ENCODE measurements at places on chromosomes 12 and 14. TPM values are rescaled to one million over a fixed set of nuclear protein-coding genes. Genes with fewer than 3 reads are reported as not detected.

APOLD1 gene
- total RNA-seq: 23.3 TPM

GRIN2B gene
- total RNA-seq: not detected

SCNN1A gene
- total RNA-seq: 460 TPM

GLIPR1 gene
- total RNA-seq: 6.2 TPM

DNA sequence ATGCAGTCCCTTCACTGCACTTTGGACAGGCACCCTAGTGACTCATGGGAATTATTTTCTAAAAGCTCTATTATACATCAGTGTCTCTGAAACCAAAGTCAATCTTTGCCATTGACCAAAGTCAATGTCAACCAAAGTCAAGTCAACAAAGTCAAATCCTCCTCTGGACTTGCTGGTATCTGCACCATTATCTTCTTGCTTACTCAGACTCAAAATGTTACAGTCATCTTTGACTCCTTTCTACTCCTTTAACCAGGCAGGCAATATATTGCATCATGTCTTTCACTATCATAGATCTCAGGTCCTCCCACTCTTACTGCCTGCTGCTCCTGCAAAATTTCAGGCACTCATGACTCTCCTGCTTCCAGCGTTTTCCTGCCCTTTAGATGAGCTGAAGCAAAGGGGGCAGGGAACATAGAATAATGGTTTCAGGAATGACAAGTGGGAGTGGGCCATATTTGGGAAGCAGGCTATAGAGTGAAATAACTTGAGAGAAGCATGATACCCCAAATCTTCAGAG, 39.2 kb downstream of the IGF1 start:
- H3K4me3 ChIP-seq: no peak overlapping the region
- no peak for DNase-seq
- no peaks in the 10 kb centered on the region for H3K27me3 ChIP-seq
- no peaks in the 10 kb centered on the region for H3K4me1 ChIP-seq

DNA sequence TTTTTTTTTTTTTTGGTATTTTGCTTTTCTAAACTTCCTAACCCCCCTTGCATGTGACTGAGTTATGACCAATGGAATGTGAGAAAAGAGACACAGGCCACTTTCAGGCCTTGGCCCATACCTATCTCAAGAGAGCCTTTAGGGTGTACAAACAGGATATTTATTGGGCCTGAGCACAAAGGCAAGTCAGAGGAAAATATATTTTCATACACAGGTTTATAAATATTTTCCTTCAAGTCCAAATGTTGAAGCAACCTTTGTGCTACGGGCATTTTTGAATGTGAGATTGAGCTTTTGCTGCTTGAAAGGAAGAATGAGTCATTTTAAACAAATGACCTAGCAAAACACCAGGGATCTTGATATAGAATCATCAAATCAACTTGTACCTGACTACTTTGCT, 228.6 kb upstream of the E2F7 start:
- DNase-seq: no peak
- H3K4me1 ChIP-seq: peaks cover 8% of the 10 kb centered on the region
- 0 out of 2 replicates have a peak overlapping the region, but pooled peaks have one; percentile 26 for H3K27ac ChIP-seq
- no peaks in the 10 kb centered on the region for H3K36me3 ChIP-seq

- no peaks in the 10 kb centered on the region for H3K27me3 ChIP-seq
- H3K4me1 ChIP-seq: peaks cover 45% of the 10 kb centered on the region
- H3K27ac ChIP-seq: peak overlapping the region; percentile 88
- H3K36me3 ChIP-seq: peaks cover 26% of the 10 kb centered on the region
- DNase-seq: no peak
These were observed 4.5 kb downstream of the HMGA2 start for GRCh38 chr12:65828711-65829339.

DNA sequence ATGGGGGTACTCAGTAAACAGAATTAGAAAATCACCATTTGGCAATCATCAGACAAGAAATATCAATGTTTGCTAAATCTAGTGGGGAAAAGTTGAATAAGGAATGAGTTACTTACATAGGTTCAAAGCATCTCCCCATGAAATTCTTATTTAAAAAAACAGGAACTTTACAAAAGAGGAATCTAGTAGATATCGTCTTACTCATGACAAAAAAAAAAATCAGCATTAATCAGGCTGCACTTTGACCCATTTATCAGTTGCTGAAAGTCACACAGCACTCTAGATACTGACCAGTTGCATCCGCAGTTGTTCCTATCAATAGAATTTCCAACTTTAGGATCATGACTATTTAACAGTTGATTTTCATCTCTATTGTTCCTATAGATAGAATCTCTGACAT, 5.8 kb upstream of the DICER1 start:
- no peak for DNase-seq
- H3K4me3 ChIP-seq: no peak overlapping the region
- no peak overlapping the region for H3K27ac ChIP-seq
- H3K36me3 ChIP-seq: no peaks in the 10 kb centered on the region
- H3K4me1 ChIP-seq: no peaks in the 10 kb centered on the region

GRCh38 chr14:67881225-67881624, 61.6 kb downstream of the RAD51B start:
- H3K36me3 ChIP-seq: no peaks in the 10 kb centered on the region
- no peak overlapping the region for H3K4me3 ChIP-seq
- H3K27me3 ChIP-seq: no peaks in the 10 kb centered on the region
- no peaks in the 10 kb centered on the region for H3K4me1 ChIP-seq
- DNase-seq: no peak

- no peaks in the 10 kb centered on the region for H3K36me3 ChIP-seq
- no peak for DNase-seq
- H3K4me1 ChIP-seq: no peaks in the 10 kb centered on the region
- no peak overlapping the region for H3K4me3 ChIP-seq
- no peaks in the 10 kb centered on the region for H3K27me3 ChIP-seq
These were observed 48.2 kb downstream of the MBIP start for GRCh38 chr14:36271939-36272907.

DNA sequence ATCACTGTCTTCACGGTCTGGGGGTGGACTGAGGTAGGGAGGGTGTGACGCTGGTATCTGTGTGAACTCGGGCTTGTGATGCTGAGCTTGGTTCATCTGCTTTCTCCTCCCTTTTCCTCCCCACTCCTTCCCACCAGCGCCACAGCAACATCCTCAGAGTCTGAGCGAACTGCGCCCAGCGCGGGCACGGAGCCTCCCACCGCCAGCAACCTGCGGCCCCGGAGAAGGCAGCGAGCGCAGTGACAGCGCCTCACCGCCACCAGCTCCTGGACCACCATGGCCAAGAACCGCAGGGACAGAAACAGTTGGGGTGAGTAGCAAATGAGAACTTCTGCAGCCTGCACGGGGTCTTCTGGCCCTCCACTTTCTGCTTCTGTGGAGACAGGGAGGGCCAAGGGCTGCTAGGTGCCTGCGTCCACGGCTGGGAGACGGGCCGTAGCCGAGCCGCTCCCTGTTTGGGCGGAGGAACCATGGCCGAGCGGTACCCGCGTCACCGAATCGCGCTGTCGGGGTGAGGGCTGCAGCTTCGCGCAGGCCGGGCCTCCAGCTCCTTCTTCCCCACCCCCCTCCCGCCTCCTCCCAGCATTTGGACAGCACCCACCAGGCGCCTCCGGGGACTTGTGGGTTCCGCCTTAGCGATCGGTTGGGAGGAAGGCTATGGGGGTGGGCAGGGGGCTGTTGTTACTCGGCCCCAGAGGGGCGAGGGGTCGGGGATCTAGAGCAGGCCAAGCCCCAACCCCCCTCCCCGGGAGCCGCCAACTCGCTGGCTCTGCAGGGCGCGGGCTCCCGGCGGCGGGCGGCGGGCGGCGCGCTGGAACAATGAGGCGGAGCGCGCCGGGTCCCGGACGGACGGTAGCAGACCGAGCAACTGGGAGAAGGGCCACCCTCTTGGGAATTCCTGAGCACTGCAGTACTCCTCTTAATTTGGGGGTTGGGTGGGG, at the start of gene ATL1:
ATL1 (plus strand) TSS at position 156 of the 941 bp plus-strand sequence; CDS start at position 277, 121 bp downstream.
- peak within 1 kb of the TSS; percentile 74 for H3K4me3 ChIP-seq
- no peak within 1 kb of the TSS for H3K27ac ChIP-seq
- no peaks in the 10 kb centered on the region for H3K36me3 ChIP-seq

GRCh38 chr12:68530299-68530698, 80.4 kb upstream of the RAP1B start:
- no peak for DNase-seq
- no peak overlapping the region for H3K27ac ChIP-seq
- H3K36me3 ChIP-seq: no peaks in the 10 kb centered on the region
- no peaks in the 10 kb centered on the region for H3K27me3 ChIP-seq
- no peaks in the 10 kb centered on the region for H3K4me1 ChIP-seq

DNA sequence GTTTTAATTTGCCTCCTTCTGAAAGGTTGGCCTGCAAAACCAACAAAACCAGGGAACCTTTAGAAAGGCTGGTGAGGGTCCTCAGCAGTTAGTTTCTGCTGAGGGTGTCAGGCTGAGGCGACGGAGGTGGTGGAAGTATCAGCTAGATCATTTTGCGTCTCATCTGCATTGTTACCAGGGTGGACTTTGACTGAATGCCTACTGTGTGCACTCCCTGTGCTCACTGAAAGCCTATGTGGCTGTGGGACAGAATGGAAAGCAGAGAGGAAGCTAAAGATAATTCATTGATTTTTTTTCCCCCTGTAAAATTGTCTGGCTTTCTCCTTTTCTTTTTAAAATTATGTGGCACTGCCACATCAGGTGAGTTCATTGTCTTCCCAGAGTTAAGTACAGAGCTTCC, 68.4 kb upstream of the SRSF5 start:
- no peaks in the 10 kb centered on the region for H3K27me3 ChIP-seq
- no peak for DNase-seq
- H3K4me1 ChIP-seq: peaks cover 8% of the 10 kb centered on the region
- H3K36me3 ChIP-seq: no peaks in the 10 kb centered on the region
- no peak overlapping the region for H3K27ac ChIP-seq

- no peak for DNase-seq
- H3K27ac ChIP-seq: no peak overlapping the region
- no peaks in the 10 kb centered on the region for H3K36me3 ChIP-seq
- H3K4me1 ChIP-seq: no peaks in the 10 kb centered on the region
- H3K4me3 ChIP-seq: no peak overlapping the region
These were observed 234.1 kb downstream of the BCL11B start for GRCh38 chr14:99037777-99038430.

All from PC-9 (cell line).